ENCODE measurements at places on chromosomes 7 and 10.

- H3K4me3 ChIP-seq, result no peak overlapping the region
- DNase-seq, result no peak
- no peak overlapping the region for H3K27ac ChIP-seq
- H3K4me1 ChIP-seq, result peaks cover 6% of the 10 kb centered on the region
- no peaks in the 10 kb centered on the region for H3K27me3 ChIP-seq
- no peaks in the 10 kb centered on the region for H3K36me3 ChIP-seq
These were observed 78.7 kb downstream of the ARHGAP21 start for GRCh38 chr10:24645022-24645421.

DNA sequence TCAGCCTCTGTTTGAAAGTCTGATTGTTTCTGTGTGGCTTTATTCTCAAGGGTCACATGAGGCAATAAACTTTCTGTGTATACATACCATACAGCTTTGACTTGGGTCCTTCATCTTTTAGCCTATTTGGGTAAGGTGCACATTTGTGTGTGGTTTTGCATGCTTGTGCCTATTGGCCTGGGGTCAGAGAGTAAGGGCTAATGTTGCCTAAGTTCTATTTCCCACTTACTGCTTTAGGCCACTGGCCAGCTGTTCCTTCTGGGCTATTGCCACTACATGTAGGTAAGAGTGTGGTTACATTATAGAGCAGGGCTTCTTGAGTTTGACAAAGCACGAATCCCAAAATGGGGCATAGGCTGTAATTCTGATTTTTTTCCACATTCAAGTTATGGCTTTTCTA, 21.8 kb downstream of the BBIP1 start:
- H3K27ac ChIP-seq, result no peak overlapping the region
- no peak overlapping the region for H3K4me3 ChIP-seq
- peaks cover 57% of the 10 kb centered on the region for H3K36me3 ChIP-seq
- no peak for DNase-seq
- H3K27me3 ChIP-seq, result no peaks in the 10 kb centered on the region

DNA sequence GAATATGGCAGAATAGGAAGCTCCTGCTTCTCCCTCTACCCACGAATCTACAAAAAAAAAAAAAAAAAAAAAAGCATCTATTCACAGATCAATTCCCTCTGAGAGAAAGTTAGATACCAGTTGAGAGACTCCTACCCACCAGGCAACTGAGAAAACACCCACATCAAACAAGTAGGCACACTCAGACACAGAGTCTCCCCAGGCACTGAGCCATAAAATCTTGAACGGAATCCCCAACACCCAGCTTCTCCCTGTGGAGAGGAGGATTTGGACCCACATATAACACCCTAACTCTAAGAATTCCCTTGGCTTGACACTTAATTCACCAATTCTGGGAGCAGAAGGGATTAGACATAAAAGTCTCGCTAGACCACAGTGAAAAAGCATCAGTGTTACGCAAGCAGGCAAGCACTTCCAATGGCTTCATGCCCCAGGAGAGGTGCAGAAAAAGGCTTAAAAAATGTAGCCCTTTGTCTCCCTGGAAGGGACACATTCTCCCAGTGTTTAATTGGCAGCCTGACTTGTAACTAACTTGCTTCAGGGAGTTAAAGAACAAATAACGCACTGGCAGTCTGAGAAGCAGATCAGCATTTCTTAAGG, 192.2 kb downstream of the ELAPOR2 start:
- H3K27me3 ChIP-seq, result no peaks in the 10 kb centered on the region
- no peak overlapping the region for H3K27ac ChIP-seq
- H3K36me3 ChIP-seq, result no peaks in the 10 kb centered on the region
- H3K4me3 ChIP-seq, result no peak overlapping the region
- no peak for DNase-seq

DNA sequence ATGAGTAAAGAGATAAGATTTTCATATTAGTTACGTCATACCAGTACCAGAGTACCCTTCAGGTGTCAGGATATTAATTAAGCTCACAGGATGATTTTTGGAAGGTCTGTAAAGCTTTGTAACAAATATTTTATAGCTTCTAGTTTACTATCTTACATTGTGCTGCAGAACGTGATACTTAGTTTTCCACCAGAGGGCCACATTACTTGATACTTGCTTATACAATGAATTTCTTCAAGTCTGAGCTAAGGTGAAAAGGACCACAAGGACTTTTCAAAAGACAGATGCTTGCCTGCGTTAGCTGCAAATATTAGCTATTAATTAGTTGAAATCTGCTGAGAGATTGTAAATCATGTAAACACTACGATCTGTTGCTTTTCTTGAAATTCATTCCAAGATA, 12.2 kb downstream of the FOXP2 start:
- no peaks in the 10 kb centered on the region for H3K36me3 ChIP-seq
- no peaks in the 10 kb centered on the region for H3K4me1 ChIP-seq
- no peak overlapping the region for H3K4me3 ChIP-seq
- no peak for DNase-seq
- H3K27me3 ChIP-seq, result no peaks in the 10 kb centered on the region

DNA sequence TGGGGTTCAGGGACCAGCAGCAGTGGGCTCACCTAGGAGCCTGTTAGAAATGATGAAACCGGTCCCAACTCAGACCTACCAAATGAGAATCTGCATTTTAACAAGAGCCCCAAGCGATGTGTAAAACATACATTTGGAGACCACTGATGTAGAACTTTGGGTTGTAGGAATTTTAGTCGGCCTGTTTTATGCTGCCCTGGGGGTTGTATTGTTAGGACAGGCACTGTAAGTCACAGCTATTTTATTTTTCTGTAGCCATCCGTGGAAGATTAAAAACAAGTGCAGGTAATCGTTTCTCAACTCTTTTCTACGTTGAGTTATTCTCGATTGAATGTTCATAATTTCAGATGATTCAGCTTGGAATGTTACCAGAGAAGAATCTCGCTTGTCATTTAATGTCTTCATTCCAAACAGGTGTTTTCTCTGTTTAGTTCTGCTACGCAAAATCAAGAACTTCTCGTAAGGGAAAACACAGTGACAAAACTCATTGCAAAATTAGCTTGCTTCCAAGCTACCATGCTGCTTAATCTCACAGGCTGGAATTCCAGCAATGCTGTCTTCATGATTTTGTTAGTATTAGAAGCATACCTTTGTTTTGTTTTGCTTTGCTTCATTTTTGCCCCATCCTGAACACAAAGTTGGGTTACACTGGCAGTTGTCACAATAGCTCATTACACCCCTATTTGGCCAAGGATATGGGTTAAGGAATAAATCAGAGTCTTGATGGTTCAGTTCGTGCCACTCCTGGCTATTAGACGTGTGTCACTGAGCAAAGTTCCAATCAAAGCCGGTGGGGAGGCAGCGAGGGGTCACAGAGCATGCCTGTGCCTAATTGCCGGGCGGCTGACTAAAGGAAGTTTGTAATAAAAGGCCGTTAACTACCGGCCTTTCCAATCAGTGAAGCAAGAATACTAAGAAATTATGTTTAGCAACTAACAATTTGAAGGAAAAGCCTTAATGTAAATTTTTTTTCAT, 676.9 kb downstream of the GATA3 start:
- no peak for DNase-seq
- H3K27me3 ChIP-seq, result no peaks in the 10 kb centered on the region
- no peak overlapping the region for H3K27ac ChIP-seq
- no peaks in the 10 kb centered on the region for H3K36me3 ChIP-seq

DNA sequence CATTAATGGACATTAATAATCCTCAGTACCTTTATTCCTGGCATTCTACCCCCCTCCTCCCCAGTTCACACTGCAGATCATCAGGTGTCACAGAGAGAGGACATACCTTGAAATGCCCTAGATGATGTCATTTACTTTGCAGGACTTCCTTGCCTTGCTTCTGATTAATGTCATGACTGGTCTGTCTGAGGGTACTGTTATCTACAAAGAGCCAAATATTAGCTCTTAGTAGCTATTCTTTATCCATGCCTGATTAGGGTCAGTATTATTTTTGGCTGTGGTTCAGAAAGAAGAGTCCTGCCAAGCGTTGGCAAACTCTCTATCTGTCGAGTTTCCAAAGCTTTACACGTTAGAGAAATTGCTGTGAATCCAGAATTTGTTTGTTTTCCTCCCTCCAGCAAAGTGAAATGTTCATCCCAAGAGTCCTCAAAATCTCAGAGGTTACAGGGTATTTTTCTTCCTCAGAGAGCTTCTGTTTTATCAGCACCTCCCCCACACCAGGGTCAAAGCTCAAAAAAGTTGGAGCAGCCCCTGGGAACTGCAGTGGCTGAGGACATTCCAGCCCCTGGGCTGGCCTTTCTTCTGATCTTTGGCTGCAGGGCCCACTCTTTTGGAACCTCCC, 12.6 kb downstream of the SCD start:
- H3K27me3 ChIP-seq, result no peaks in the 10 kb centered on the region
- H3K4me1 ChIP-seq, result no peaks in the 10 kb centered on the region
- H3K36me3 ChIP-seq, result no peaks in the 10 kb centered on the region
- no peak overlapping the region for H3K27ac ChIP-seq
- no peak overlapping the region for H3K4me3 ChIP-seq

DNA sequence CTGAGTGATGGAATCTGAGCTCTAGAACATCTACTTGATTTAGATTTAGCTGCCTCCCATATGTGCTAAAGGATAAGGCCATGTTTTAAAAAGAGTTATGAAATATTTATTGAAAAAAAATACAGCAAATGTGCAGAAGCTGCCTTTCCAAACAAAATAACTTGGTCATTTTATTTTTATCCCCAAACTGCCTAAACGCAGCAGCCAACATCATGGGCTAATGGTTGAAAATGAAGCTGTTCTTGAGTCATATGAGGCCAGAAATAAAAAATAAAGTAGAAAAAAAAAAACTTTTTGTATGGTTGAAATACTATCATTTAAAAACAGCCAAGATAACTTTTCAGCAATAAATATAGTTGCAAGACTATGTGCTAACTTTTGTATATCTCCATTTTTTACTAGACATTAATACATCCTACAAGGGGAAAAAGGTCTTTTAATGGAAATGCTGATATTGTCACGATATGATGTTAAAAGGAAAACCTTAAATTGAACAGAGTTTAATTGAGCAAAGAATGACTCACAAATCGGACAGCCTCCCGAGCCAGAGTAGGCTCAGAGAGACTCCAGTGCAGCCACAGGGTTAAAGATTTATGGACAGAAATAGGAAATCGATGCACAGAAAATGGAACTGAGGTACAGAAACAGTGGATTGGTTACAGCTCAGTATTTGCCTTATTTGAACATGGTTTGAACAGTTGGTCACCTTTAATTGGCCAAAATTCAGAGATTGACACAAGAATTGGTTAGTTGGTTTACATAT, 305.8 kb downstream of the MDFIC start:
- no peak for DNase-seq
- H3K4me1 ChIP-seq, result peaks cover 5% of the 10 kb centered on the region
- no peak overlapping the region for H3K4me3 ChIP-seq

DNA sequence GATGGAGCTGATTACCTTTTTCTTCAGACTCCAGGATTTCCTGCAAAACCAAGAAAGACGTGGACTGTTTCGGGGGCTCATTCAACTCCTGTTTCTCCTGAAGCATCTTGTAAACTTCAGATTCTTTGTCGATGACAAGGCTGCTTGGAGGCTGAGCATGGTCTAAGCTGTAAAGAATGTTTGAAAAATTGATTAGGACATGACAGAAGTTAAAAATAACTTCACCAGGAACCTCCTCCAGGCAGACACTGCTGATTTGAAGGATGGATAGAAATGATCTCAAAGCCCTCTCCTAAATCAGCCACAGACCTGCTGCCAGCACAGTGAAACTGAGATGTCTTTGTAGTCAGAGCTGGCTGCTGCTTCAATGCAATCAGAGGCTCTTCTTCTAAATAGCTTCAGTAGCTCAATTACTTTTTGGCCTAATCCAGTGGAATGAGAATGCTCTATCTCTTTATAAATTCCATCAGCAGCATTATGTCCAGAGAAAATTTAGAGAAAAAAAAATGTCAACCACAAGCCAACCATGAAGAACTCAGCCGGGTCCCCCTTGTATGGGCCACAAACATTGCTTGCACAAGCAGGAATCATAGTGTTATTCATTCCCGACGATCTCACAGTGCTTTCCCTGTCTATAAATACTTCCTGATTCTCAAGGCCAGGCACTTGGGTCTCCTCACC, 43.5 kb downstream of the PDLIM1 start:
- no peaks in the 10 kb centered on the region for H3K27me3 ChIP-seq
- H3K27ac ChIP-seq, result no peak overlapping the region
- no peak overlapping the region for H3K4me3 ChIP-seq
- H3K4me1 ChIP-seq, result no peaks in the 10 kb centered on the region
- no peaks in the 10 kb centered on the region for H3K36me3 ChIP-seq

DNA sequence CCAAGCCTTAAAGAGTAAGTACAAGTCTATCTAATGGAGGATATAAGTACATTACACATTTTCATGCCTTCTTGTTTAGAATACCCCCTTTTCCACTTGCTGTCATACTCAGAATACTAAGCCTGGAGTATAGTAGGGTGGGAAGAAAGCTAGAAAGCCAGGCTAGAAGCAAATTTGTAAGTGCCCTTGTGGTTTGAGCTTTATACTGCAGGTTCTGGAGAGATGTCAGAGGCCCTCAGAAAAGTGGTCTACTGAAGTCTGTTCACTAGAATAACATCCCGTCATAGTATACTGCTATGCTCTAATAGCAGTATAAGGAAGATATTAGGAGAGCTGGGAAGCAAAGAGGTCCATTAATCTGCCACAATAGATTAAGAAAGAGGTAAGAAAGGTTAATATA, 62.7 kb downstream of the HPSE2 start:
- no peak overlapping the region for H3K4me3 ChIP-seq
- H3K27ac ChIP-seq, result no peak overlapping the region
- no peaks in the 10 kb centered on the region for H3K4me1 ChIP-seq
- no peaks in the 10 kb centered on the region for H3K36me3 ChIP-seq

DNA sequence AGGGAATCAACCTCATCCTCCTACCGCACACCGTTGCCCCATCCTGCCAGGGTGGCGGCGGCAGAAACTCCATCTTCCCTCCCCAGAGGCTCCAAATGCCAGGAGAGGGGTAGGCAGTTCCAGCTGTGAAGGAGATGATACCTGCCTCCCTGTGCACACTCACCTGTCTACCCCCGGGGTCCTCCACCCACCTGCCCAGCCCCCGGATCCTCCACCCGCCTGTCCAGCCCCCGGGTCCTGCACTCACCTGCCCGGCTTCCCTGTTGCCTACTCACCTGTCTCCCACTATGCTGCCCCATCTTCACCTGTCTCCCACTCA, 13.4 kb upstream of the DNAAF5 start:
- H3K27me3 ChIP-seq, result no peaks in the 10 kb centered on the region
- DNase-seq, result no peak
- H3K36me3 ChIP-seq, result no peaks in the 10 kb centered on the region
- H3K4me1 ChIP-seq, result no peaks in the 10 kb centered on the region

- no peak for DNase-seq
- H3K36me3 ChIP-seq, result no peaks in the 10 kb centered on the region
These were observed 97.0 kb upstream of the PPIF start for GRCh38 chr10:79250259-79250658.

Measured in CD8-positive, alpha-beta memory T cell (primary cell).